ENCODE measurements at places on chromosomes 4 and X.

DNA sequence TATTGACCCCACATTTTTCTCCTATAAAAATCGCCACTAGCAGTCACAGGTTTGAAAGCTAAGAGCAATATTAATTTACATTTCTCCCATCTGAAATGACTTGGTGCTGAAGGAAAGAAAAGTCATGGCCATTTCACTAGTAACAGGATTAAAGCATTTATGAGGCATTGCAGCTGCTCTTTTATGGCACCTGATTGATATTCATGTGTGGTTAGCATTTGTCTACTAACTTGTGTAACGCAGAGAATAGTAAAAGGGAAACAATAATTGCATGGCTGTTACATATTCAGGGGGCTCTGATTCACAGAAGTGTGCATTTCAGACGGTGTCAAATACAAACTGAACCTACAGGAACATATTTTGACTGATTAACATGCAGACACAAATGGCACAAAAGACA, 5.2 kb downstream of the PCDH19 start:
- no peak for DNase-seq

- no peak for DNase-seq
Measured at GRCh38 chrX:45479196-45479834, 278.6 kb upstream of the DIPK2B start.

DNA sequence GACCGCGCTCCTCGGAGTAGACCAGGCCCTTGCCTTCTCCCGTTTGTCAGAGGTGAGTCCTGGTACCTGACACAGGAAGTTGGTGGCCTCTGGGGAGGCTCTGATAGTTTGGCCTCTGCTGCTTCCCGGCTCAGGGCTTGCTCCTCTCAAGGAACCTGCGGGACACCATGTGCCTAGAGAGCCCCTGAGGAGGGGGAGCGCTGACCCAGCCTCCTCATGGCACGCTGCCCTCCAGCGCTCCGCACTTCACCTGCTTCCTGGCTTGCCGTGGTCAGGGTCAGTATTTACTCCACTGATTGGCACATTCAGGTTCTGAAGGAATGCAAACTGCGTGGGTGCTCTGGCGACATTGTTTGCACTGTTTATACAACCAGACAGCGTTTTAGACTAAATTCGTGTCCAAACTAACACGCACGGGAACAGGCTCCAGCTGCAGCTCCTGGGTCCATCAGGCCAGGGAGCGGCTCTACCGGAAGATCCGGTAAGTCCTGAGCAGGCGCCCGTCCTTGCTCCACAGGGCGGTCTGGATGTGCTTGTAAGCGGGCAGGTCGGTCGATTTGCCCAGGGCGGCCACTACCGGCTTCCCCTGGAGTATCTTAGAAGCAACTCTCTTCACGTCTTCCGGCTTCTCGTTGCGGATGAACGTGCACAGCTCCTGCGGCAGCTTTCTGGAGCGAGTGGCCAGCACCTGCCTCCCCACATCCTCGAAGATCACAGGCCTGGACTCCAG, 121.6 kb upstream of the GRID2 start:
- no peak for DNase-seq

- DNase-seq: no peak
Measured at GRCh38 chrX:8988446-8988845, 45.5 kb downstream of the FAM9B start.

GRCh38 chr4:55854129-55854528, 681 bp downstream of the EXOC1 start:
- peak; percentile 13 for DNase-seq

DNA sequence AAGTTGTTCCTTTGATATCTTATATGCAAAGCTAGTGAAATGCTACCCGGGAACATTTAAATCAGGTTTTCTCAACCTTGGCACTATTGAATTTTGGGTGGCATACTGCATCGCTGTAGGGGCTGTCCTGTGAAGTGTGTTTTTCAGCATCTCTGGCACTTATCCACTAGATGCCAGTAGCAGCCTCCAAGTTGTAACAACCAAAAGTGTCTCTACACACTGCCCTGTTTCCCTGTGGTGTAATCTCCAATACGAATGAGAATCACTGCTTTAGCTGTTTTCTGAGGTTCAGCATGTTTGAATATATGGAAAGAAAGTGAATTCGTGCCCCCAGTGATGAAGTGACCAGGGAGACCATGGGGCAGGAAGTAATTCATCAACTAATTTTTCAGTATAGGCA, 551.6 kb upstream of the PRKX start:
- DNase-seq: peak; percentile 26

- DNase-seq: no peak
Measured at GRCh38 chrX:130497531-130497930, 95.7 kb downstream of the RBMX2 start.

GRCh38 chr4:145341381-145341780, 140.3 kb upstream of the SMAD1 start:
- no peak for DNase-seq

DNA sequence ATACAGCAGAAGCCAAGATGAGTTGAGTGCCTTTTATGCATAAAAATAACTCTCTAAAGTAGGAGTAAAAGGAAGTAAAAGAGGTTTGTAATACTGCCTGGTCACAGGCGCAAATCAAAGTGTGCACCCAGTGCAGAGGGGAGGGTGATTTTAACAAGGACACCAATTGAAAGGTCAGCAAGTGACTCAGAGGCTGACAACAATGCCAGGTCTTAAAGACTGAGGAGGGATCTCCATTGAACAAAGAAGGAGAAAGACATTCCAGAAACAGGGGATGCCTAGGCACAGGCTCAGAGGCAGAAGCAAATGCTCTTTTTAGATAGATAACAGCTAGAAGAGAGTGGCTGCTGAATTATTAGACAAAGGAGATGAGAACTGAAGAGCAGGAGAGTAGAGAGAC, 297.4 kb upstream of the VCX start:
- DNase-seq: no peak

DNA sequence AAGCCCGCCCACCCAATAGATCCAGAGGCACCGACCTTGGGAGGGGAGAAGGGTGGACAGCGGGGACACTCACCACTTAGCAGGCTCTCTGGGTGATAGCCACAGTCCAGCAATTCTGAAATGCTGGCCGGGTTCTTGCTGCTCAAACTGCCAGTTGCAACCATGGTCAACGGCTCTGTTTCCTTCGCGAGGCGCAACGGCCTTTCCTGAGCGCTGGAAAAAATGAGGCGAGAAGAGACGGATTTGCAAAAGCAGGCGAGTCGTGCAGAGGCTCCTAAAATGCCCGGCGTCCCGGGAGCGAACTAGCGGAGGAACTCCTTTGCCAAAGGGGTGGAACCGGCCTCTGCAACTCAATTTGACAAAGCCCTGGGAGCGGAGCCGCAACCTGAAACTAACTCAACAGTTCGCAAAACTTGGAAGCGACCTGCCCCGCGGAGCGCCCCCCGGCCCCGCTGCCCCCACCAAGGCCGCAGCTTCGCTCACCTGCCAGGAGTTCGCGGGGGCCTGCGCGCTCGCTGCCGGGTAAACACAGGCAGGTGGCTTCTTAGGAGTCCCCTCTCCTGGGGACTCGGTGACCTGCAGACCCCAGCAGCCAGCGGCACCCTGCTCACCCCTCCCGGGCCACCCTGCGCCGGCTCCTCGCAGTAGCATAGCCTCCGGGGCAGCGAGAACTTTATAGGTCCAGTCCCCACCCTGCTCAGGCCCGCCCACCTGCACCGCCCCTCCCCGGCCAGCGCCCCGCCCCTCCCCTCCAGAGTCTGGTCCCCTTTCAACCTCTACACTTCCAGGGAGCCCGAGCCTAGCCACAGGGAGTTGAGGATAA, at the start of gene DDIT4L:
TSS of gene DDIT4L (minus strand) at position 649 of the 823 bp plus-strand sequence. CDS start at position 164, 485 bp downstream.
- no peak for DNase-seq

DNA sequence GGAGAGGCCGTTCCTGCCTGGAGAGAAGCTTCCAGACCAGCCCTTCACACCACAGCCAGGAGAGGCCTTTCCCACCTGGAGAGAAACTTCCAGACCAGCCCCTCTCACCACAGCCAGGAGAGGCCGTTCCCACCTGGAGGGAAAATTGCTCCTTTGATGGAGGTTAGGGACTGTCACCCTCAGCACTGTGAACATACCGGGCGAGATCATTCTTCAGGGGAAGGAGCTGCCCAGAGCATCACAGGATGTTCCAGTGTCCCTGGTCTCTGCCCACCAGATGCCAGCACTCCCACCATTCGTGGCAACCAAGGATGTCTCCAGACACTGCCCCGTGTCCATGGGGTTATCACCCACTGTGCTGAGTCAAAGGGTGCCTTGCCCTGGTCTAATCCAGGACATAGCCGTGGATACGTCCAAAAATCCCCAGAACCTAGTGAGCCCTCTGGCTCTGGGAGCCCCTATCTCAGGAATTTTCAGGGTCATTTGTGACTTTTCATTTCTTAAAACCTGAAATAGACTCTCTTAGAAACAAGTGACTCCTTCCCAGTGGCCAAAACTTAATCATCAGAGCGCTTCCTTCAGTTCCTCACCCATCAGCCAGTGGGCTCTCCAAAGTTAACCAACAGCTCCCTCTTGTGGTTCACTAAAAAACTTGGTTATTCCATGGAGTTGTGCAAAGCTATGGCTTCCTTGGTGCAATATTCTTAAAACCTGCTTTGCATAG, 80.2 kb downstream of the CRMP1 start:
- DNase-seq: peak; percentile 61

- no peak for DNase-seq
Measured at GRCh38 chr4:189941005-189941450, 356 bp downstream of the FRG1 start.

GRCh38 chrX:7269991-7270390, 122.0 kb upstream of the PUDP start:
- DNase-seq: no peak

- no peak for DNase-seq
Measured at GRCh38 chr4:67684839-67685531, 16.0 kb downstream of the UBA6 start.

- DNase-seq: no peak
Measured at GRCh38 chrX:21632027-21632426, 26.1 kb downstream of the KLHL34 start.

DNA sequence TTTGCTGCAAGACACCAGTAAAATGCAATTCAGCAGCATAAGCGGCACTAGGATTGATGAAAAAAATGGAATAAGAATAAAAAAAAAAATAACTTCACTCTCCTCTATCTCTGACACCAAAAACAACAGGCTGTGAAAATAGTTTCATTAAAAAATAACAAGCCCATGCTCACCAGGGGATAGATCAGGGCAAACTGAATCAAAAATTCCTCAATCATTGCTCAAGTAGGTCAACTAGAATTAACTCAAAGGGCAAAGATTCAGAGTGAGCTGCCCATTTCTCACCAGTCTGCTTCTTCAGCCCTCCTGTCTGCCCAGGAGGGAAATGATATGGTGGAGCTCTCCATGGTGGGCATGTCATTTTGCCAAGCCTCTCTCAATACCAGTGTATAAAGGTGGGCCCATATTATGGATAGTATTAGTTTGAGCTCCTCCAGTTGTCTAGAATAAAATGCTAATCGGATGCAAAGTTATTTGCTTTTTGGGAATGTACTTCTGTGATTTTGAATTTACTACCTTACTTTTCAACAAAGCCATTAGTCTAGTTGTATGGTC, 153.9 kb downstream of the UNC5C start:
- DNase-seq: no peak

DNA sequence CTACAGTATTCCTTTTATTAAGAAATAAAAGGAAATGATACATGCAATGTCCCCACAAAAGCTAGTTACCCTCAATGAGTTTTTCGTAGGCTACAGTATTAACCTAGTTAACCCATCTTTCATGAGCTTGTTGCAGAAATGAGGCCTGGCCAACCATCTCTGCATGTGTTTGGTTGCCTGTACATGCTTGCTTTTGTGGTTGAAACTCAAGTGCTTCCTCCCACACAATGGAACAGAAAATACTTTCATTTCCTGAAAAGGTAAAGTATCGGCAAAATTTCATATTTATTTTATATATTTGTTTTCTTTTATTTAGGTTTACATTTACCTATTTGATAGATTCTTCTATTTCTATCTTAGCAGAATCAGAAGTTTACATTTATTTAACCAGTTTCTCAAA, 214.6 kb upstream of the FAM241A start:
- DNase-seq: no peak

GRCh38 chrX:134377537-134377936, 82.4 kb upstream of the HPRT1 start:
- DNase-seq: peak; percentile 57

DNA sequence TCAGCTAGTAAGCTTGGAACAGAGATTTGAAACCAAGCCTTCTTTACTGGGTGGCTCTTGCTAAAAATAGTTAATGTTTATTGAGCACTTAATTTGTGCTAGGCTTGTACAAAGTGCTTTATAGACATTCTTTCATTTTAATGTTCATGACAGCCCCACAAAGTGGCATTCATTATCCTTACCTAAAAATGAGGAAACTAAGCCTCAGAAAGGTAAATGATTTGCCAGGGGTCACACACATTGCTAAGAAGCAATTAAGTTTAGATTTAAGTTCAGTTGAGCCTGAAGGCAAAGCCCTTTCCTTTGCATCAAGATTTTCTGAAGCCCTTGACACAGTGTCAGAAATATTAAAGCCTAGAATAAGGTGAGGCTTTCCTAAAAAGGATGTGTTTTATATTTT, 327.5 kb upstream of the FGF13 start:
- no peak for DNase-seq

GRCh38 chr4:18390655-18391353, 369.2 kb upstream of the LCORL start:
- DNase-seq: no peak

GRCh38 chr4:136369073-136369472, 1163.2 kb downstream of the PCDH18 start:
- peak; percentile 4 for DNase-seq

GRCh38 chr4:73069338-73070073, at the start of gene COX18:
Gene COX18, minus strand, starts transcription at chr4:73069716. Its CDS starts 67 bp downstream, at chr4:73069649.
- peak; percentile 97 for DNase-seq

- DNase-seq: no peak
Measured at GRCh38 chr4:53234111-53234510, 131.8 kb downstream of the SCFD2 start.

GRCh38 chr4:173398779-173399415, at the start of gene SCRG1:
Gene SCRG1, minus strand, starts transcription at chr4:173399116. Its CDS starts 7,702 bp downstream, at chr4:173391414.
- no peak for DNase-seq

GRCh38 chr4:145097331-145097820, 620 bp downstream of the ANAPC10 start:
- DNase-seq: no peak

DNA sequence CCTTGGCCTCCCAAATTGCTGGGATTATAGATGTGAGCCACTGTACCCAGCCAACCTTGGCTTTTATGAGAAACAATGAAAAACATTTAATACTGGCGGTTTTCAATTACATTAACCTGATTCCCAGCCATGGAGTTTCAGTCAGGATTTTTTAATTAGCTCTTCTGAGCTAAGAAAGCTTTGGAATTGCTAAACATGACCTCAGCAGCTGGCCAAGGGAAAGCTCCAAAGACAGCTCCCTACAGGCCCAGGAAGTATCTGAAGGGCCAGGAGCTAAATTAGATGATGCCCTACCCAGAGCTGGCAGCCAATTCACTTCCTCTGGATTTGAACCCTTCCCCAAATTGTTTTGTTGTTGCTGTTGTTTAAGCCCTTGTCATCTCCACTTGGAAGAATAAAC, 26.5 kb upstream of the FUNDC1 start:
- DNase-seq: no peak

- no peak for DNase-seq
Measured at GRCh38 chr4:104693601-104694201, 199.0 kb upstream of the CXXC4 start.
